EL (cell line): ENCODE measurements at places on chromosomes 4 and X.

- DNase-seq, result peak; percentile 10
Measured at GRCh38 chr4:102430461-102430910, 70.7 kb upstream of the NFKB1 start.

- no peak for DNase-seq
Measured at GRCh38 chr4:152514356-152514755, 21.5 kb downstream of the FBXW7 start.

GRCh38 chr4:176964116-176964691 is 171.5 kb upstream of the VEGFC start:
- DNase-seq, result no peak

- DNase-seq, result no peak
Measured at GRCh38 chr4:185472103-185472542, 590 bp upstream of the CCDC110 start.

GRCh38 chr4:10656988-10657387 is 27.6 kb downstream of the CLNK start:
- peak; percentile 23 for DNase-seq

DNA sequence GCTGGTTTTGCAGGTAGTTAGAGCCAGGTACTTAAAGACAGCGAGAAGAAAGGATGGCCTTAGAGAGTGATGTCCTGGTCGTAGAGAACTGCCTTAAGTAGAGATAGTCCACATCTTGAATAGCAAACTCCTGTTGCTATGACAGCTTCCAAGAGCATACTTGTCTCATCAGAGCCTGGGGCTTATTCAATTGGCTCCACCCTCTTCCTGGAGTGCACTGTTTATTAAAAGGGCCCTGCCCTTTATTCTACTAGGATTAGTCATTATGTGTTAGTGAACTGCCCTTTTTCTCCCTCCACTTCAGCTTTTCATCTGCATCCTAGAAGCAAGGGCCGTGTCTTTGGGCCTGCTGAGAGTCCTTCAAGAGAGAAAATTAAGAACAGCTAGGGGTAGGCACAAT is 94.5 kb upstream of the EOLA2 start:
- DNase-seq, result peak; percentile 83

DNA sequence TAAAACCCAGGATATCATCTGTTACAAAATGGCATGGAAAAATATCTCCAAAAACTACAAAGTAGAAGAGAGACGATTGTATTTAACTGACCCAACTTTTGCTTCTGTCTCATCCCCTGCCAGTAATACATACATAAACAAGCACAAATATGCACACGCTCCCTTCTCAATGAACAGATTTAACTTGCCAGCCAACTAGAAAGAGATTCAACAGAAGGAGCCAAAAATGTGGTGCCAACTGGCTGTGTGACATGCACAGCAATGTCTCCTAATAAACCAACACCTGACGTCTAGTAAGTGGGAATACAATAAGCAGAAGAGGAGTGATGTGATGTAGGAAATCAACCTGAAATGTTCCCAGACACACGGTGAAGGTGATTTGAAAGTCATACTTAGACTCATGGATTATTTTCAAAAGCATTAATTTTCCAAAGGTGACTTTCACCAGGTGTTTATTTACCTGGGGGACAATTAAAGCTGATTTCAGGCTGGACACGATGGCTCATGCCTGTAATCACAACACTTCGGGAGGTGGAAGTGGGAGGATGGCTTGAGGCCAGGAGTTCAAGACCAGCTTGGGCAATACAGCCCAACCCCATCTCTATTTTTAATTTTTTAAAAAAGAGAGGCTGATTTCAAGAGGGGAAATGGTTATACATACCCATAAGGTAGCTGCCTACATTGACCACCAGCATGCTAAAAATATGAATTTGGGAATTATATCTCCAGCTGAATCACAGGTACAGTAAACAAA is 33.7 kb downstream of the SH3RF1 start:
- no peak for DNase-seq

DNA sequence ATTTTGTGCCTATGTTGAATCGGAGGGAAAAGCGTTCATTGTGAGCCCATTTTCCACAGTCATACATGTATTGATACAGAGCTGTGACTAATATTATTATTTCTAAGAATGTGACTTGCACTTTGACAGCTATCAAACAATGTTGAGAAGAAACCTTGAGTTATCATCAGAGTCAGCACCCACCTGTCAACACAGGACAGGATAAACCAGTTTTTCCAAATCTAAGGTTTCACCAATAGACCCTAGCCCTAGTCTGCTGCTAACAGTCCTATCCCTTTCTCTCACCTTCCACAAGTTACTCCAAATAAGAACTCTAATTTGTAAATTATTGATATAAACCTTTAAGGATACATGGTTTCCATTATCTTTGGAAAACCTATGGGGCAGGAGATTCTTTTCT is 47.7 kb upstream of the DHX15 start:
- DNase-seq, result no peak

- peak; percentile 88 for DNase-seq
Measured at GRCh38 chr4:186904101-186904500, 180.4 kb upstream of the FAT1 start.

DNA sequence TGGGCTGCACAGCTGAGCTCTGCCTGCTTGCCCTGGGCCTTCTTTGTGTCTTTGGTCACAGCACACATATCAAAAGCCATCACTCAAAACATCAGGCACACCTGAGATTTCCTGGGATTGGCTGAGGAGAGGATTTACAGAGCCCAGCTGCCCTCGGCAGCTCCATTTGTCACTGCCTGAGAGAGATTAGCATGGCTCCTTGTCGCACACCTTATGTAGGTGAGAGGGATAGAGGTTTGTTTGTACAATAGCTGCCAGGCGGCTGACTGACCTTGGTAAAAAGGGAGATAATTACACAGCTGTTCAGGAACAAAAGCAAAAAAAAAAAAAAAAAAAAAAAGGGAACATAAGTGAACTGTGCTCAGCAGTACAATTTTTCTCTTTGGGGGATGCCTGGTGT is 63.2 kb downstream of the MGST2 start:
- no peak for DNase-seq

- DNase-seq, result no peak
Measured at GRCh38 chr4:103076747-103077347, at the start of gene SLC9B2. SLC9B2 (minus strand) TSS chr4:103076761; CDS start chr4:103067550, 9,211 bp downstream.

DNA sequence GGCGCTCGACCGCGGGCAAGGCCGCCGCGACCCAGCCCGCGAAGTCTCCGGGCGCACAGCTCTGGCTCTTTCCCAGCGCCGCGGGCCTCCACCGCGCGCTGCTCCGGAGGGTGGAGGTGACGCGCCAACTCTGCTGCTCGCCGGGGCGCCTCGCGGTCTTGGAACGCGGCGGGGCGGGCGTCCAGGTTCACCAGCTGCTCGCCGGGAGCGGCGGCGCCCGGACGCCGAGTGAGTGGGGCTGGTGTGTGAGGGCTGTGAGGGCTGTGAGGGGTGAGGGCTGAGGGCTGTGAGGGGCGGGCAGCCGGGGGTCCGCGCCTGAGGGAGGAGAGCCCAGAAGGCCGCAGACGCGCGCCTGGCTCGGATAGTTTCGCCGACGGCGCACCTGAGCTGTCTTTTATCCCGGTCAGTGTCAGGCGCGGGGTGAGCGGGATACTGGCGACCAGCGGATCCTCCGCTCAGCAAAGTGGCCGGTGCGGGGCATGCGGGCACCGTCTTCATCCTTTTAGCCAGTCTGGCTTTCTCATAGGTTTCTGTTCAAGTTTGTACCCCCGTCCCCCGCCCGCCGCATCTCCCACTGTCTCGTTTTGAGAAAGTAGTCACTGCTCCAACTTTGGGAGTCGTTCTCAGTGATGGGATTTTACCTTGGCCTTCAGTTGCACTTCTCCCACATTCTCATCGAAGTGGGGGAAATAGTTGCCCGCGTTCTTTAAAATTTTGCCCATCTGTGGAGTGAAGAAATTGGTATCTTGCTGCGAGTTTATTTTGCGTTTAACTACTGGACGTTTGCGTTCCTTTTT is 586 bp downstream of the HERC5 start:
- DNase-seq, result peak; percentile 16

DNA sequence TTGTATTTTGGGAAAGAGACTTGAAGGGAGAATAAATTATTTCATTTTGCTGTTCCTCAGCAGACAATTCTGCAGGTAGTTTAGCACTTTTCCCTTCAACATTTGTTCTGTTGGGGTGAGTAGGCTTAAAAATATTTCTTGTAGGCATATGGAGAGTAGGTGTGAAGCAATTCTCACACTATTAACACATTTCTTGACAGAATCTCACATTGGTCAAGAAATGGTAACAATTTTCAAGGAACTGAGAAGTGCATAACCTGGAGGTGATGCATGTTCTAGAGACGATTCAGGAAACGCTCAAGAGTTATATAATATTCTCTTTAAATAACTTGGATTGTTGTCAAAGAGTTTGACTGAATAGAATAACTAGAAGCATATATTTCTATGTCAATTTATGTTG is 658.2 kb downstream of the STIM2 start:
- no peak for DNase-seq

DNA sequence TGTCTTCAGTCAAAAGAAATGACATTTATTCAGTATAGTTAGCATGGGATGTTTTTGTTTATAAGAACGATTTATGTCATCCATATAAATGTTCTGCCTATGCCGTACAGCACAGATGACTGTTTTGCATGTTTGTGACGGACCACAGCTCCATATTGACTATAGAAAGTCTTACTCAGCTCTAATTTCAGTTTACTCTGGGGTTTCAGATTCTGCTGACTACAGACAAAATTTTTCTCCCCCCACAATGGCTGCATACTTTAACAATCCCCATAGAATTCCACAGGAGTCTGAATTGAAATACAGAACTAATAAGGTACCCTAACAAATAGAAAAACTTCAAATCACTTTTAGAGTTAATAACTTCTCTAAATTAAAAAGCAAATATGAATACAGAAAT is 191.0 kb downstream of the SCFD2 start:
- DNase-seq, result no peak

GRCh38 chrX:114344756-114345349 is 239.0 kb upstream of the HTR2C start:
- peak; percentile 0 for DNase-seq

- no peak for DNase-seq
Measured at GRCh38 chr4:71497078-71497477, 158.3 kb downstream of the SLC4A4 start.

DNA sequence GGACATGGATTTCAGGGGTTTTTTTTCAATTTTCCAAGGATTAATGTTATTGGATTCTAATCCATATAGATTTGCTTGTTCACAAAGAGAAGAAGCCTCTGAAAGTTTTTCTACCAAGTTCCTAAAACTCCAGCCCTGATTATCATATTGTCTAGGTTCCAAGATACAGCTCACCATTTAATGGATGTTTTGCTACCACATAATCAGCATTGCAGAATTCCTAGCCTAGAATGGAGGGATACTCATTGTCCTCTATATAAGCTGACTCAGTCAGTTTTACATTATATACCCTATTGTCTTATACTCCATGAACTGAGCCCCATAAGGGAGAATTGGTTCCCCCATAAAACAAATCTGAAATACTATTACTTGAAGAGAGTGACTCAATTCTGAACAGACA is 664.7 kb upstream of the FAM241A start:
- no peak for DNase-seq

DNA sequence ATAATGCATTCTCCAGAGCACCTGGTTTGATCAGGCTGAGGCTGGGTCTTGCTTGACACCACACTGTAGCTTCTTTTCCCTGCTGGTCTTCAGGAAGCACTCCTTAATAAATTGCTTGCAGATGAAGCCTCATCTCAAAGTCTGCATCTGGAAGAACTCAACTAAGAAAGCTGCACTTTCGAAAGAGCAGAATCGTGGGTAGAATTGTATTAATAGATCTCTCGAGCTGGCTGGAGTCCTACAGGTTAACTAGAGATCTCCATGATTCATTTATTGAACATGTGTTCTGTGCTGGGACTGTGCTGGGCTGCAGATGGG is 152.7 kb downstream of the STK32B start:
- DNase-seq, result no peak

DNA sequence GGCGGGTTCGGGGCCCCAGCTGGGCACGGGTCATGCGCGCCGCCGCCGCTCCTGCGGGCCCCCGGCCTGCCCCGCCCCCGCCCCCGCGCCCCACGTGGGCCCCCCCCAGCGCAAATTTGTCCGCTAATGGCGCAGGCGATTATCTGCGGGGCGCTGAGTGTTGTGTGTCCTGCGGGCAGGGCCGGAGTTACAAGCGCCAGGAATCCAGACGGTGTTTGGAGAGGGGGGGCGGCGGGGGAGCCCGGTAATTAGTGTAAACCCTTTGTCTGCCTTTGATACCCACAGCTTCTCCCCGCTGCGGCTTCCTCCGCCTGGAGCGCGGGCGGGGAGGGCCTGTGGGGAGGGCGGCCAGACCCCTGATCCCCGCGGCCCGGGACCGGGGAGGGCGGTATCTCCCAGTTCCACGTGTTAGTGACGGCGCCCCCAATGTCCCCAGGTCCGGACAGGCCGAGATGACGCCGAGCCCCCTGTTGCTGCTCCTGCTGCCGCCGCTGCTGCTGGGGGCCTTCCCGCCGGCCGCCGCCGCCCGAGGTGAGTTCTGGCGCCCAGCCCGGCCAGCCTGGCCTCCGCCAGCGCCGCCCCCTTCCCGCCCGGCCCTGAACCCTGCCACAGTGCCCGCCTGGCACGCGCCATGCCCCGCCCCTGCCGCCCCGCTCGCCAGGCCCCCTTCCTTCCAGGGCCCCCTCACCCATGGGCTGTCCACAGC is 761 bp downstream of the FGFRL1 start:
- peak; percentile 39 for DNase-seq

- no peak for DNase-seq
Measured at GRCh38 chrX:68234171-68234910, 199.0 kb downstream of the OPHN1 start.

GRCh38 chrX:129743821-129744220 is 5.0 kb downstream of the XPNPEP2 start:
- no peak for DNase-seq

DNA sequence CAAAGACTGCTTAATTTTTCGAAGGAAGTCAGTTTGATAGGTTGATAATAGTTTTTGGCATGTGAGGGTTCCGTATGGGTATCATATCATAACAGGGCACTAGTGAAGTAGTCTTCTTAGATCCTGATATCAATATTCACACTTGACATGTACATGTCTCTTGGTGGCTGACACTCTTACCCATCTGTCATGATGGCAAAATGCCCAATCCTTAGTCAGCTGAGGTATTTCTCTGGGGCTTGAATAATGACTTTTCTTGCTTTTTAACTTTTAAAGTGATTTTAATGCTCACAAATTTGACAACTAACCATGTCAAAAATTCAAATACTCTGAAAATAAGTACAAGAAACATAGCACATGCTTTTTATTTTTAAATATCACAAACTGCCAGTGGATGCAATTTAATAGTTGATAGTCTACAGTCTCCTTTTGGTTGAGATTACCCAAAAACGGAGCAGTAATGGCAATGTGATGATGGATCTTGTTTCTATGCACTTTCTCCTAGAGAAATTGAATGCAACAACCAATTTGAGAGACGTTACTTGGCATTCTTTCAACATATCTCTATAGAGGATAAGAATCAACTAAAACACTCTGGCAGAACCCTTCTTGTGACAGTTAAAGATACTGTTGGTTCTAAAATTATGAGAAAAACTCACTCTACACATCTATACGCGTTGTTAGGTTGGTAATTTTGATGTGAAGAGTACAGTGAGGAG is 552.9 kb upstream of the PABPC4L start:
- peak; percentile 1 for DNase-seq

- no peak for DNase-seq
Measured at GRCh38 chr4:140395668-140396067, 22.2 kb downstream of the SCOC start.
